COLO829 (cell line): ENCODE measurements at places on chromosomes 7 and 10.

DNA sequence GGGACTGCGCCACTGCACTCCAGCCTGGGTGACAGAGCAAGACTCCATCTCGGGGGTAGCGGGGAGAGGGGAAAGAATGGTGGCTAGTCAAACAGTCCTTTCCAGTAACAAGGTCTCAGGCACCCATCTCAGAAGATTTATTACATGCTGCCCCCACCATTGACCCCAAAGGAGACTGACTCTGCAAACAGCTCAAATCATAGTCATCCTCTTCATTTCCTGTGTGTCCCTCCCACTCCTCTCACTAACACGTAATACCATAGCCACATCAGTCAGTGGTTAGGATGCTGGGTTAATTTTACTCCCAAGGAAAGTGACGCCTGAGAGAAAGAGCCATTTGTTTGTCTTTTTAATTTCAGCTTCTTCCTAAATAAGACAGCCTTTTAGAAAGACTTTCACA, 56.6 kb upstream of the BET1 start:
- no peak for DNase-seq

DNA sequence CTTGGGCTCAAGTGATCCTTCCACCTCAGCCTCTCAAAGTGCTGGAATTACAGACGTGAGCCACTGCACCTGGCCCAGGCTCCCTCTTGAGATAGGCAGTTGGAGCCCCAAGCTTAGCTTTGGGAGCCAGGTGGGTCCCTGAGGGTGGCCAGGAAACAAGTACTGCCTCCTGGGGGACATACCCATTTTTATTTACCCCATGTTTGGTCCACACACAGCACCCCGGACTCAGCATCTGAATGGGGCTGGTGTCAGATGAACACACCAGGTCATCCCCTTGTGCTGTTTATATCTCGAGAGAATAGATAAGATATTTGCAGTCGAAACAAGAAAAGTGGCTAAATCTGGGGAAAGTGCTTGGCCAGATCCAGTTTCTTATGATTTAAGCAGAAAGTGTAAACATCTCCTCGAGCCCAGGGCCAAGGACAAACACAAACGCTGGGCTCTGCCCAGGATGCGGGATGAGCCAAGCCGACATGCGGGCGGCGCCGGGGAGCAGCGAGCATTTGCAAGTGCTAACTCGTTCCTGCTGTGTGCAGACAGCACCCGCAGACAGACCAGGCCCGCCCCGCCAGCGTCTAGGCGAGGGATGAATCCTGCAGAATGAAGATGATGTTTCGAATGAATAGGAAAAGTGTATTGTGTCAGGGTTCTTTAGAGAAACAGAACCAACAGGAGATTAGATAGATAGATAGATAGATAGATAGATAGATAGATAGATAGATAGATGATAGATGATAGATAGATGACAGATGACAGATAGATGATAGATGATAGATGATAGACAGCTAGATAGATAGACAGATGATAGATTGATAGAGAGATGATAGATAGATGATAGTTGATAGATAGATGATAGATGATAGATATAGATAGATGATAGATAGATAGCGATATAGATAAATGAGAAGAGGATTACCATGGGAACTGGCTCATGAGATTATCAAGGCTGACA, 44.4 kb upstream of the OCM2 start:
- DNase-seq, result no peak

- DNase-seq, result no peak
Observed at GRCh38 chr7:128066858-128067257, 35.6 kb upstream of the LRRC4 start.

- no peak for DNase-seq
Observed at GRCh38 chr10:69064762-69065328, 23.1 kb upstream of the SRGN start.

DNA sequence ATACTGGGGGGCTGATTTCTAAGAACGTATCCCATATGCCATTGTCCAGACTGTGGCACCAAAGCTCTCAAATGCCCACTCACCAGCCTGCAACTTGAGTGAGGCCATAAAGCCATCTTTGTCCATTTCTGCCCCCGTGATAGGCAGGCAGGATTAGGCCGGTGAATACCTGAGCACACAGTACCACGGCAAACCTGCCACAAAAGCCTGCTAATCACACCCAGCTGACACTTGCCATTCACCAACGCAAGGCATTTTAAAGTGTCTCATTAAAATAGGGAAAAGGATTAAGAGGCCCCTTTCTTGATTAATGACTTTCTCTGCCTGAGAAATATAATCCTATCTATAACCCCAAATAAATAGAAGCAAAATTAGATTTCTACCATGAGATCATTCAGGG, 111.4 kb upstream of the NANOS1 start:
- no peak for DNase-seq

- no peak for DNase-seq
Observed at GRCh38 chr7:146791344-146792285, 675.0 kb downstream of the CNTNAP2 start.

- no peak for DNase-seq
Observed at GRCh38 chr10:59623133-59624121, 86.2 kb downstream of the SLC16A9 start.

GRCh38 chr7:17559388-17559787, 260.9 kb downstream of the AHR start:
- no peak for DNase-seq

- DNase-seq, result no peak
Observed at GRCh38 chr7:50731703-50732582, 50.8 kb downstream of the GRB10 start.

- no peak for DNase-seq
Observed at GRCh38 chr10:22803261-22803885, 89.0 kb upstream of the PIP4K2A start.

- no peak for DNase-seq
Observed at GRCh38 chr7:123230603-123231002, 30.8 kb upstream of the SLC13A1 start.
